ENCODE measurements at places on chromosomes 5 and 9. TPM values are rescaled to one million over a fixed set of nuclear protein-coding genes. Genes with fewer than 3 reads are reported as not detected.

FOXD1 gene
- total RNA-seq: 2.0 TPM

KCNV2 gene
- total RNA-seq: not detected

- DNase-seq: no peak
- H3K4me1 ChIP-seq: no peaks in the 10 kb centered on the region
- no peaks in the 10 kb centered on the region for H3K36me3 ChIP-seq
These were observed 36.2 kb downstream of the SH3PXD2B start for GRCh38 chr5:172417983-172418630.

SHROOM1 gene
- 5.4 TPM for total RNA-seq

LRRC19 gene
- not detected for total RNA-seq

ANKRD20A1 gene
- total RNA-seq: 1.4 TPM

CCDC152 gene
- 9.3 TPM for total RNA-seq

GRCh38 chr9:22528485-22528884 is 81.9 kb downstream of the DMRTA1 start:
- H3K4me1 ChIP-seq: no peaks in the 10 kb centered on the region
- H3K36me3 ChIP-seq: no peaks in the 10 kb centered on the region
- no peaks in the 10 kb centered on the region for H3K27me3 ChIP-seq
- no peak overlapping the region for H3K4me3 ChIP-seq
- no peak for DNase-seq
- no peak overlapping the region for H3K27ac ChIP-seq

DNA sequence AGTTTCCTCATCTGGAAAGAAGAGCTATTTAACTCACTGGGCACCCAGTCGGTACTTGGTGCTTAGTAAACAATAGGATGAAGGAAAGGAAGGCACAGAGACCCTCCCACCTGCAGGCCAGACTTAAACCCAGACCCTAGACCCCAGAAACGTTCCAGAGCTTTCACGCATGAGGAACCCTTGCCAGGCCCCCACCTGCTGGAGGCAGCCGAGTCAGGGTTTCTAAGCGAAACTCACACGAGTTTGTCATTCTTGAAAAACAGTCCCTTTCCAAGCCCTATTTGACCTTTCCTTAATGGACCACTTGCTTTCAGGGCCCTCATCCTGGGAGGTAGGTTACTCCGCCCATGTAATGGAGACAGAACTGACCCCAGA is 30.6 kb downstream of the NDUFA8 start:
- peaks cover 16% of the 10 kb centered on the region for H3K27me3 ChIP-seq
- H3K27ac ChIP-seq: no peak overlapping the region
- no peaks in the 10 kb centered on the region for H3K36me3 ChIP-seq
- H3K4me1 ChIP-seq: peaks cover 12% of the 10 kb centered on the region
- no peak overlapping the region for H3K4me3 ChIP-seq
- no peak for DNase-seq

DNA sequence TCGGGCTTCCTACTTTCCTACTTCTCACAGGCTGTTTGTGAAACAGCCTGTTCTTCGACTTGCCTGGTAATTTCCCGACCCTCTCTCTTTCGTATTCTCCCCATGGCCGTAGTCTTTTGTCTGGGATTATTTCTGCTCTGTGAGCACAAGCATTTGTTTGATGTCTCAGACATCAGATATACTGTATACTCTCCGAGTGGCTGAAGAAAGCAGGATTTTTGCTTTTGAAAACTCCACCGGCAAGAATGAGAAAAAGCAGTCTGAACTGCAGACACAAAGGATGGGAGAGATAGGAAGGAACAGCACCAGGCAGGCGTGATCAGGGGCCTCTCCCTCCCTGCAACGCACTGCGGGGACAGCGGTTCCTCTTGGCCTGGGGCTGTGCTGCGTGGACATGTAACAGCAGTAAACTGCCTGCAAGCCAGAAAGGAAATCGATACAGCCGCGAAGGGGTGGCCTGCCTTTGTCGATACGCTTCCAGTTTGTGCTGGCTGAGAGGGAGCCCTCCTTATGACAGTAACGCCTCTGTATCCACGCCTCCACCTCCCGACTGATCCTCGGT is 313.9 kb upstream of the TLE4 start:
- no peak overlapping the region for H3K4me3 ChIP-seq
- no peak overlapping the region for H3K27ac ChIP-seq
- DNase-seq: no peak
- no peaks in the 10 kb centered on the region for H3K4me1 ChIP-seq
